ENCODE measurements at places on chromosomes 2 and 18. TPM values are rescaled to one million over a fixed set of nuclear protein-coding genes. Genes with fewer than 3 reads are reported as not detected.

The GPR45 gene
- total RNA-seq, result not detected

The KYNU gene
- total RNA-seq, result 270 TPM

The ESPNL gene
- total RNA-seq, result 0.13 TPM

The SCYGR4 gene
- total RNA-seq, result not detected

The CYTIP gene
- total RNA-seq, result not detected

The RESP18 gene
- not detected for total RNA-seq

The SMYD5 gene
- total RNA-seq, result 56.6 TPM

The SP140 gene
- not detected for total RNA-seq

The GNAL gene
- total RNA-seq, result 6.2 TPM

The FSHR gene
- 0.07 TPM for total RNA-seq

The FER1L5 gene
- not detected for total RNA-seq

The ALMS1 gene
- 10.6 TPM for total RNA-seq

The ZSWIM2 gene
- not detected for total RNA-seq

The FAP gene
- not detected for total RNA-seq

The GALR1 gene
- not detected for total RNA-seq

The ROCK1 gene
- total RNA-seq, result 18.6 TPM
